ENCODE measurements at places on chromosomes 7 and 10.

GRCh38 chr7:94656925-94657731 lies 1.2 kb upstream of the SGCE start:
- no peak for DNase-seq

DNA sequence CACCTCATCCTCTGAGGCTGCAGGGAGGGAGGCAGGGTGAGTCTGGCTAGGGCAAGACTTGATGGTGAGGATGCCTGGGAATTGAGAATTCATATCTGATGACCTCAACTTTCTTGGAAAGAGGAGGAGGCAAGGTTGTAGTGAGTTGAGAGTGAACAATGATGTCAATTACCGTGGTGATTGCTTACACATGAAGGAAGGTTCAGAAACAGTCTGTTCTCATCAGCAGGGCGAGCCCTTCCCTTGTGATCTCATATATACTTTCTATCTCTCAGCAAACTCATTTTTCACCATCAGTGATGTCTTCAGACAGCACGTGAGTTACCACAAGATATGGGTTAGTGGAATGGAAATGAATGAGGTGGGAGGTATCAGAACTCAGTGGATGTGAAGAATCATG lies 20.1 kb upstream of the COL13A1 start:
- no peak for DNase-seq

GRCh38 chr10:66457629-66458028 lies 468.2 kb upstream of the LRRTM3 start:
- DNase-seq, result no peak

DNA sequence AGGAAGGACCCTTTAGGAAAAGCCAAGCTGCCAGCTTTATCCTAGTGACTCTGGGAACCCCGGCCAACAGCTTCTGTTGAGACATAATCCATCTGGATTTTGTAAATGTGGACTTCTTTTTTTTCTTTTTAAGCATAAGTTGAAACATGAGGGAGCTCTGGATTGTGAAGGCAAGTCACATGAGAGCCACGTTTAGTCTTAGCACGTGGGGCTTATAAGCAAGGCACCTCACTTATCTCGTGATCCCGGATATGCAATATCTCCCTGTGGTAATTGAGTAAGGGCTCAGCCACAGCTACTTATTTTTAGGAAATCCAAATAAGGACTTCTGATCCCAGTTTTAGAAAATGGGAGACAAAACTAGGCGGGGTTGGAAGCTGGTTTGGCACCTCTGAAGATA lies 111.2 kb upstream of the PTN start:
- no peak for DNase-seq

GRCh38 chr7:73850781-73851207 lies 8.5 kb upstream of the METTL27 start:
- DNase-seq, result no peak

- no peak for DNase-seq
Measured at GRCh38 chr10:25555865-25556264, 378.2 kb upstream of the MYO3A start.

DNA sequence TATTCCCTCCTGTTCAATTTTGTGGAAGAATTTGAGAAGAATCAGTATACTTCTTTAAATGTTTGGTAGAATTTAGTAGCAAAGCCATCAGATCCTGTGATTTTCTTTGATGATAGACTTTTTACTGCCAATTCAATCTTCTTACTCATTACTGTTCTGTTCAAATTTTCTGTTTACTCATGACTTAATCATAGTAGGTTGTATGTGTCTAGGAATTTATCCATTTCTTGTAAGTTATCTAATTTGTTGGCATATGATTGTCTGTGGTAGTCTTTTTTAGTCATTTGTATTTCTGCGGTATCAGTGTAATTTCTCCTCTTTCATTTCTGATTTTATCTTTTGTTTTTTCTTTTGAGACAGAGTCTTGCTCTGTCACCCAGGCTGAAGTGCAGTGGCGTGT lies 87.4 kb downstream of the CCDC3 start:
- no peak for DNase-seq

- DNase-seq, result no peak
Measured at GRCh38 chr10:48656914-48657305, 27.8 kb upstream of the WDFY4 start.

DNA sequence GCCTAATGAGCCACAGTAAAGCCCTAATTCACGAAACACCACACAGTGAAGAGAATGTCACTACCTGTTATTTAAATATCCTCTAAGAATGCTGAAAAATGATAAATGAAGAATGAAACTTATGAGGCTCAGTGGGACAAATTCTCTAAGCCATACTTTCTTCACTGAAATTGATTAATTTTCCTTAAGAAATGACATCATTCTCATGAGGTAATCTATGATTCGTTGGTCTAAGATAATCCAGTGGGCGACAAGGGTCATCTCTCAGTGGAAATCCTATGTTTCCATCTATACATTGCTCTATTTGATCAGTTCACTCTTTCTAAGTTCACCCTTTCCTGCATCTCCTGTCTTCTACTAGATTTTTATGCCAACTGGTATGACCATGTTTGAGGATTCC lies 330.4 kb upstream of the ANKRD30A start:
- no peak for DNase-seq
